ENCODE measurements at places on chromosomes 1 and 21. TPM values are rescaled to one million over a fixed set of nuclear protein-coding genes. Genes with fewer than 3 reads are reported as not detected.
A peak's percentile ranks its signal among the peaks of the same experiment; 100 is the strongest.

Gene AVPR1B
- not detected for total RNA-seq

Gene SLC6A17
- 0.05 TPM for total RNA-seq

Gene ERICH3
- not detected for total RNA-seq

Gene COL9A2
- total RNA-seq, result 0.64 TPM

Gene ALX3
- not detected for total RNA-seq

Gene NOTCH2
- total RNA-seq, result 47.6 TPM

Gene FCRL4
- total RNA-seq, result not detected

Gene UTS2
- total RNA-seq, result not detected

Gene RNF207
- total RNA-seq, result 2.4 TPM

GRCh38 chr1:210413951-210414350 is 85.2 kb downstream of the HHAT start:
- H3K27ac ChIP-seq, result no peak overlapping the region
- H3K27me3 ChIP-seq, result no peaks in the 10 kb centered on the region
- no peak for DNase-seq
- H3K4me1 ChIP-seq, result no peaks in the 10 kb centered on the region

DNA sequence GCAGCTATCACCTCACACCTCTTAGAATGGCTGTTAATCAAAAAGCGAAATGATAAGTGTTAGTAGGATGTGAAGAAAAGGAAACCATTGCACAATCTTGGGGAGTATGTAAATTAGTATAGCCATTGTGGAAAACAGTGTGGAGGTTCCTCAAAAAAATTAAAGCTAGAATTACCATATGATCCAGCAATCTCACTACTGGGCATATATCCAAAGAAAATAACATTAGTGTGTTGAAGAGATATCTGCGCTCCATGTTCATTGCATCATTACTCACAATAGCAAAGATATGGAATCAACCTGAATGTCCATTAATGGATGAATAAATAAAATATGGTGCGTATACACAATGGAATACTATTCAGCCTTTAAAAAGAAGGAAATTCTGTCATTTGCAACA is 68.9 kb downstream of the SNRPE start:
- no peaks in the 10 kb centered on the region for H3K36me3 ChIP-seq
- no peaks in the 10 kb centered on the region for H3K4me1 ChIP-seq
- no peak overlapping the region for H3K4me3 ChIP-seq
- H3K27me3 ChIP-seq, result peaks cover 4% of the 10 kb centered on the region
- H3K27ac ChIP-seq, result no peak overlapping the region

DNA sequence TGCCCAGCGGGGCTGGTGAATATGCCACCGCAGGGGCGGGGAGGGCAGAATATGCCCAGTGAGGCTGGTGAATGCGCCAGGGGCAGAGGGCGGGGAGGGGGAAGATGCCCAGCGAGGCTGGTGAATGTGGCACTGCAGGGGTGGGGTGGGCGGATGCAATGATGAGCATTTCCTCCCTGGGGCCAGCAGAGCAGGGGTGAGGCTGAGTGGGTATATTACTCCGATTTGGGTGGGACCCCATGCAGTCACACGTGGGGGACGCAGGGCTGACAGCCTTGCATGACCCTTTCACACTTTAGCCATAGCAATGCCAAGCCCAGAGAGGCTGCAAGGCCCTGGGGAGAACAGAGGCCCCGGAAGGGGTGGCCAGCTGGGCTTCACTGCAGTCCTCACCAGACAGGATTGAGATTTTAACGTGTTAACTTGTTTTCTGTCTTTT is 9.3 kb upstream of the SLX9 start:
- H3K4me3 ChIP-seq, result no peak overlapping the region
- H3K36me3 ChIP-seq, result no peaks in the 10 kb centered on the region

GRCh38 chr21:31198575-31198974 is 145.5 kb downstream of the TIAM1 start:
- no peaks in the 10 kb centered on the region for H3K36me3 ChIP-seq
- peak; percentile 49 for DNase-seq
- H3K4me1 ChIP-seq, result no peaks in the 10 kb centered on the region
- H3K4me3 ChIP-seq, result no peak overlapping the region
- H3K27ac ChIP-seq, result no peak overlapping the region

- H3K4me1 ChIP-seq, result peaks cover 13% of the 10 kb centered on the region
- no peaks in the 10 kb centered on the region for H3K36me3 ChIP-seq
- no peak overlapping the region for H3K4me3 ChIP-seq
- peak; percentile 97 for DNase-seq
Measured at GRCh38 chr1:47656719-47657685, 219.2 kb downstream of the FOXD2 start.

GRCh38 chr1:10904396-10905358 is 107.8 kb upstream of the TARDBP start:
- no peaks in the 10 kb centered on the region for H3K4me1 ChIP-seq
- no peaks in the 10 kb centered on the region for H3K27me3 ChIP-seq
- no peak for DNase-seq
- no peak overlapping the region for H3K27ac ChIP-seq
- H3K36me3 ChIP-seq, result no peaks in the 10 kb centered on the region
- no peak overlapping the region for H3K4me3 ChIP-seq

DNA sequence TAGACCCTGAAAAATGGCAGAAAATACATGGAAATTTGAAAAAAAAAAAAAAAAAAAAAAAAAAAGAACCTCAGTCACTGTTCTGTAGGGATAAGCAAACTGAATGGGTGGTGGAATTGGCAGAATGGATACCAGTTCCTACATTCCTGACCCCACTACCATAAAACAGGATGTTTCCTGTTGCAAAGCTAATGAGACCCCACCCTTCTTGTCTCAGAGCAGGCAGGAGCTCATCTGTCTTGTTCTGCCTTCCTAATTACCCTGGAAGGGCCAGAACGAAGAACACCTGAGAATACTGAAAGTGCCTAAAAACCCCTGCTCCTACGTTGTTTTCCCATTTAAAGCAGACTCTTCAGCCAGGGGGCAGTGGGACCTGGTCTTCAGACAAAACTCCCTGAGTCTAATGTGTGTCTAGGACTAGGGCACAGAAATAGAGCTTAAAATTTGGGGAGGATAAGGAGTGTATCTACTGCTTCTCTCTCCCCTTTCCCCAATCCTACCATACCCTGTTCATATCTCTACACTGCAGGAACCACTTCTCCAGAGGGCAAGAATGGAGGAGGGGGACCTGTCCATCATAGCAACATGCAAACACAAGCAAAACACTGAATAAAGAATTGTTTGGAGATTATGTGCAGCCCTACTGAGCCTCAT is 3.9 kb downstream of the C1orf56 start:
- H3K27me3 ChIP-seq, result no peaks in the 10 kb centered on the region
- H3K4me1 ChIP-seq, result peaks cover 12% of the 10 kb centered on the region
- H3K36me3 ChIP-seq, result peaks cover 34% of the 10 kb centered on the region
- H3K27ac ChIP-seq, result no peak overlapping the region
- no peak overlapping the region for H3K4me3 ChIP-seq

DNA sequence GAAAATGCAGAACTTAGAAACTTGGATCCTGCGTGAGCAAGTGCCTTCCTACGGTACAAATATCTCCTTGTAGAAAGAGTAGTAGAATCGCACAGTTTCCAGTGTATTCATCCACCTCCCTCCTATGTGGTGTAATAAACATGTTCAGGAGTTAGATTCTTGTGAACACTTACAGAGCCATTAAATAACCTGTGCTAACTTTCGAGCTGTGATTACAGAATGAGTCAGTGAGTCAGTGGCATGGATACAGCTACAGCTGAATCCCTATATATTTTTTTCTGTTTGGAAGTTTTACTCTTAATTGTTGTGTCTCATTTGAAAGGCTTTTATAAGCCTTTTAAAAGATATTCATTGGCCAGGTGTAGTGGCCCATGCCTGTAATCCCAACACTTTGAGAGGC is 148.7 kb downstream of the EDEM3 start:
- peaks cover 2% of the 10 kb centered on the region for H3K4me1 ChIP-seq
- H3K4me3 ChIP-seq, result no peak overlapping the region
- DNase-seq, result no peak
- no peak overlapping the region for H3K27ac ChIP-seq
- H3K27me3 ChIP-seq, result no peaks in the 10 kb centered on the region

DNA sequence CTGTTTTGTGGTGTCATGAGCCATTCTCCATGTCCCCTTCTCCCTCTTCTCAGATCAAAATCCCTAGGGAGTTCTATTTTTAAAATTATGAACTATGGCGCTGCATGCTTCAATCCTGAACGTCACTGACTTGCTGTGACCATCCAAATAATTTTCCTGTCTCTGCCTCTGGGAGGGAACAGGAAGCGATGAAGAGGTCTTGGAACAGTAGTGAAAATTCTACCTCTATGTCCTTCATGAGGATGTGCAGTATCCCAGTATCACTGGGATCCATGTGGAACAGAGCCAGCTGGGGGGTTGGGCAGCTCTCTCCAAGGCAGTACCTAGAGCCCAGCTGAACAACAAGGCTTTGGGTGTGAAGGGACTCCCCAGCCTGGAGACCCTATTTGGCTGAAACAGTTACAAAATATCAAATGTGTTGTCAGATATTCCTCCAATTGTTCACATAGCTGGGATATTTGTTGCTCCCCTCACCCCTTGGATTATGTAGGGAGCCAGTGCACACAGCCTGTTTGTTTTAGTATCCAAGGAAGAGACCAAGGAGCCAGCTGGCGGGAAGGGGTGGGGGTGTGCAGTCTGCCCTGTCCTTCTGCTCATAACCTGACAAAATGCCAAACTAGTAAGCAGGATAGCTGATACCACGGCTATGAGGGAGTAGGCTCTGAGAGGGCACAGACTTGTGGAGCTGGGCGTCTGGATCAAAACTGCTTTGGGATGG is 7.6 kb downstream of the DCLRE1B start:
- DNase-seq, result peak; percentile 21
- peaks cover 4% of the 10 kb centered on the region for H3K36me3 ChIP-seq
- no peak overlapping the region for H3K27ac ChIP-seq

DNA sequence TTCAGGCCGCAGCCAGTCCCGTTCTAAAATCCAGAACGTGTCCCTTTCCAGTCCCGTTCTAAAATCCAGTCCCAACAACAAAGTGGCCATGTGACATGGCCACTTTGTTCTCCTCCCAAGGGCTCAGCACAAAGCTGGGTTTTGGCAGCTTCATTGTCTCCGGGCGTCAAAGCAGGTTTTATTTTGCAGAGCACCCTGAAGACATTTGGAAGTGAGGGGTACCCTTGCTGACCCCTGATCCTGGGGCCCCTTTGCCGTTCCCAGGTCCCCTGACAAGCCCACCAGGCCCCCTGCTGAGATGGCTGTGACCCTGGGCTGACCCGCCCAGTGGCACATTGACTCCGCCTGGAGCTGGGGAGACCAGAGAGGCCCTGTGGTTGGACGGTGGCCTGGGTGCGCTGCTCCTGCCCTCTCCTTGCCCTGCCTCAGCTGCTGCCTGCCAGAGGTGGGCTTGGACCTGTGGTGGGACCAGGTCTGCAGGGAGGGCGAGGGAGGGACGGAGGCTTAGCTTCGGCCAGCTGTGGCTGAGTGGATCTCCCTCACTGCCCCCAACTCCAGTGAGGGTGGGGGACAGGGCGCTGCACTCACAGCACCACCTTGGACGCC is 4.3 kb downstream of the PFKL start:
- H3K36me3 ChIP-seq, result no peaks in the 10 kb centered on the region
- H3K4me3 ChIP-seq, result no peak overlapping the region
- no peak overlapping the region for H3K27ac ChIP-seq
- no peaks in the 10 kb centered on the region for H3K27me3 ChIP-seq
- peaks cover 25% of the 10 kb centered on the region for H3K4me1 ChIP-seq
- no peak for DNase-seq

GRCh38 chr21:41779659-41780058 is 12.8 kb upstream of the RIPK4 start:
- no peak overlapping the region for H3K4me3 ChIP-seq
- H3K27me3 ChIP-seq, result peaks cover 21% of the 10 kb centered on the region
- no peaks in the 10 kb centered on the region for H3K4me1 ChIP-seq
- no peak overlapping the region for H3K27ac ChIP-seq

DNA sequence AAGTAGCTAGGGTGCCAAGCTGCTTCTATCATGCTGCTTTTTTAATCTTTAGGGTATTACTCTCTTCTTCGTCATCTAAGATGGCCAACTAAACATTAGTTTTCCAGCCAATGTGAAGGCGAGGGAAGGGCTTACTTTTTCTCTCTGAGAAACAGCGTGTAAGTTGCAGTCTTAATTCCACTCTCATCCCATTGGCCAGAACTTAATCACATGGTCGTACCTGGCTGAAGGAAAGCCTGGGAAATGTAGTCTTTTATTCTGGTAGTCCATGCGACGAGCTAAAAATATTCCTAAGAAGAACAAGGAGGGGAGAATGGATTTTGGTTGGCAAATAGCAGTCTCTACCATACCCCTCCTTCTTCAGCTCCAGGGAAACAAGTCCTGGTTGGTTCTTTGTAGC is 21.5 kb downstream of the DNAJC6 start:
- no peak overlapping the region for H3K27ac ChIP-seq
- no peaks in the 10 kb centered on the region for H3K4me1 ChIP-seq
- H3K4me3 ChIP-seq, result no peak overlapping the region
- H3K36me3 ChIP-seq, result no peaks in the 10 kb centered on the region
- no peaks in the 10 kb centered on the region for H3K27me3 ChIP-seq

GRCh38 chr1:156258859-156259258 is 11.0 kb upstream of the PAQR6 start:
- H3K27me3 ChIP-seq, result no peaks in the 10 kb centered on the region
- no peak for DNase-seq
- peaks cover 63% of the 10 kb centered on the region for H3K36me3 ChIP-seq
- no peak overlapping the region for H3K27ac ChIP-seq

DNA sequence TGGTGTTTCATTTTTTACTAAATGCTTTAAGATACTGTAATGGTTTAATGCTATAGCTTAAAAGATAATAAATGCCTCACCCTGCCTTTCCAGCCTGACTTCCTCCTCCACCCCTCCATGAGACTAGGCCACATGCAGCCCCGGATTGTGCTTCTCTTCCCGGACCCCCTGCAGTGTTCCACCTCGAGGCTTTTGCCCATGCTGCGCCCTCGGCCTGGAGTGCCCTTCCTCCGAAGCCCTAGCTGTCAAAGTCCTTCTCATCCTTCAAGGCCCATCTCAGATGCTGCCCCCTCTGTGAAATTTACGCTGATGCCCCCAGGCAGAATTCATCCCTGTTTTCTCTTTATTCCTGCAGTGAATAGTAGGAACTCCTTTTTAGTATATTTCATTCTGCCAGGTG is 98.5 kb downstream of the ATP5PO start:
- DNase-seq, result no peak
- H3K27ac ChIP-seq, result no peak overlapping the region
- H3K36me3 ChIP-seq, result peaks cover 37% of the 10 kb centered on the region
- peaks cover 3% of the 10 kb centered on the region for H3K4me1 ChIP-seq
- H3K4me3 ChIP-seq, result no peak overlapping the region

- H3K27me3 ChIP-seq, result peaks cover 7% of the 10 kb centered on the region
- peaks cover 4% of the 10 kb centered on the region for H3K4me1 ChIP-seq
- no peak for DNase-seq
Measured at GRCh38 chr21:33886321-33886720, 29.3 kb downstream of the ATP5PO start.

DNA sequence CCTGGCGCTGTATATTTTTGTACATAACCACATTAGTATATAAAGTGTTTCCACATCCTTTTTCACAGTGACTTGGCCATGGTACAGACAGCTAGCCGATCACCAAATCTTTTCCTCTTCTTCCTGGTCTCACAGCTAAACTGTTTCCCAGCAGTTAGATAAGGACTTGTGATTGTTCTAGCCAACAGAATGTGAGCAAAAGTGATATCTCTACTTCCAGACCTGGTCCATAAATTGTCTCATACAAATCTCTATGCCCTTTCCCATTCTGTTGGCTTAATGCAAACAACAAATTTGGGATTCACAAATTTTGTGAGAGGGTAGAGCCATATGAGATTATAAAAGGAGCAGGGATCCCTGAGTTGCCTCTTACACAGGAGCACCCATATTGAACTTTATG is 19.5 kb downstream of the PAFAH2 start:
- H3K4me3 ChIP-seq, result no peak overlapping the region
- no peak for DNase-seq
- no peaks in the 10 kb centered on the region for H3K27me3 ChIP-seq
- H3K27ac ChIP-seq, result no peak overlapping the region
